ENCODE measurements at places on chromosomes 12 and 14.

GRCh38 chr14:91112194-91112593, 1.7 kb upstream of the DGLUCY start:
- DNase-seq: no peak

DNA sequence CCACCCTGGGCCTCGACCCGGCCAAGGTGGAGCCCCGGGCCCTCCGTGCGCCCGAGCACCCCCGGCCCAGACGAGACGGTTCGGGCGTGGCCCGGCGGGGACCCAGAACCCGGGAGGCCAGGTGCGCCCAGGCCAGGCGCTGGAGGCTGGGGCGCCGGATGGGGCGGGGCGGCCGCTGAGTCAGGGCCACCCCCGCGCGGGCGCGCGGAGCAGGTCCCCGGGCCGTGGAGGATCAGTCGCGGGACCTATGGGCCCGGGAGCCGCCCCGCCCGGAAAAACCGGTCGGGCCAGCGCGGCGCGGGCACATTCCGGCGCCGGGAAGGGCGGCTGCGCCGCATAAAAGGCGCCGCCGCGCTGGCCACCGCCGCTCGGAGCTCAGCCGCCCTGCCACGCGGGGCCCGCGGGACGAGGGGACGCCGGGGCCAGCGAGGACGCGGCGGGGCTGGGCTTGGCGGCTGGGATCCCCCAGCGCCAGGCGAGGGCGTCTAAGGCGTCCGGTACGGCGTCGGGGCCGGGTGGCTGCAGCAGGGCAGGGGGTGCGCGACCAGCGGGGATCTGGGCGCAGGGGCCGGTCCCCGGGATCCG, 21.5 kb upstream of the KIF26A start:
- no peak for DNase-seq

DNA sequence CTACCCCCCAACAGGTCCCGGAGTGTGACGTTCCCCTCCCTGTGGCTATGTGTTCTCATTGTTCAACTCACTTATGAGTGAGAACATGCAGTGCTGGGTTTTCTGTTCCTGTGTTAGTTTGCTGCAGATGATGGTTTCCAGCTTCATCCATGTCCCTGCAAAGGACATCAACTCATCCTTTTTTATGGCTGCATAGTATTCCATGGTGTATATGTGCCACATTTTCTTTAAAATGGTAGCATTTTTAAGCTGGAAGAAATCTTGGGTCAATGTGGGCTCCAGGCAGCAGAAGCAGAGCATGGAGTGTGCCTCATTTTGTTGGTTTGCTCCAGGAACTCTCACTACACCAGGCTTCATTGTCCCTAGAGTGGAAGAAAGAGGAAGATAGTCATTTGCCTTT, 47.6 kb upstream of the ITPR2 start:
- DNase-seq: no peak

DNA sequence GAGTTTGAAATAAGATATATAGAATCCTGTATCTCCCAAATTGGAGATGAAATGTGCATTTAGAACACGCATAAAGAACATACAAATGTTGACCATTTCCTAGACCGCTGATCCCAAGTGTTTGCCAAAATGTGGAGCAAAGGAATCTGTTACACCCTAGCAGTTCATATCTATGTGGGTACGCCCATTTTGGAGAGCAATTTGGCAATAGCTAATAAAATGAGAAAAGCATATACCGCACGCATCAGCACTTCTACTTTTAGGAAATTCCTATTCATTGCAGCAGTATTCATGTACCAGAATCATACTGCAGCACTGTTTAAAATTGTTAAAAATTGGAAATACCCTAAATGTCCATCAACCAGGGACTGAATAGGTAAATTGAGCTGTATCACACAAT, 937.8 kb downstream of the BCL11B start:
- no peak for DNase-seq

GRCh38 chr14:56065621-56066290, 52.5 kb upstream of the PELI2 start:
- DNase-seq: no peak

- DNase-seq: no peak
Observed at GRCh38 chr14:67199016-67199415, 9.8 kb downstream of the GARIN2 start.

DNA sequence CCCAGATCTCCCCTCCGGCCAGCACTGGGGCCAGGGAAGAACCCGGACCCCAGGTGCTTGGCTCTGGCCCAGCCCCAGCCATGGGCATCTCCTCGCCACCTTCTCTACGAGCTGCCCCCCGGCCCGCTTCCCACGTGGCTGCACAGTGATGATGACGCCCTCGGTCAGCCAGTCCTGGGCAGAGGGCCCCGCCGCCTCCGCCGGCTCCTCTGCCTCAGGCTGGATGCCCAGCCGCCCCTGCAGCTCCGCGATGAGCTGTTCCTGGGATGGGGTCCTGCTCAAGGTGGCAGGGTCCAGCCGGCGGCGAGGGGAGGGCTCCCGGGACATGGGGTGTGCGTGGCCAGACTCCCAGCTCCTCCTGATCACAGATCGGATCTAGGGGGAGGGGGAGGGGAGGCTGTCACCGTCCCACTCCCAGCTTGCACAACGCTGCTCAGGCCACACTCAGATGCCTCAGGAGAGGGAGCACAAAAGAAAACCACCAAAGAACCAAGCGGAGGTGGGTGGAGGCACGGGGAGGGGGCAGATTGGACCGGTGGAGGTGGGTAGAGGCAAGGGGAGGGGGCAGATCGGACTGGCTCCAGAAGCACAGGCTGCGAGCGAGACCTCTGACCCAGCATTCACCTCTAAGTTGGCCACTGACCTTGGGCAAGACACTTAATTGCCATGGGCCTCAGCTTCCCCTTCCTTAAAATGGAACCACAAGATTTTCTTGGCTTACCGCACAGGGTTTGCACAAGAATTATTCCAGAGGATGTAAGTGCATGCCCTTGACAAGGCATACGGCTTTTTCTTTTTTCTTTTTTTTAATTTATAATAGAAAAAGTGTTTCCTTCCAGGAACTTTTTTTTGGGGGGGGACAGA, 16.1 kb upstream of the RPLP0 start:
- no peak for DNase-seq

- no peak for DNase-seq
Observed at GRCh38 chr12:48001505-48002413, 2.5 kb downstream of the COL2A1 start.

- no peak for DNase-seq
Observed at GRCh38 chr12:129328235-129328634, 475.0 kb downstream of the GLT1D1 start.

DNA sequence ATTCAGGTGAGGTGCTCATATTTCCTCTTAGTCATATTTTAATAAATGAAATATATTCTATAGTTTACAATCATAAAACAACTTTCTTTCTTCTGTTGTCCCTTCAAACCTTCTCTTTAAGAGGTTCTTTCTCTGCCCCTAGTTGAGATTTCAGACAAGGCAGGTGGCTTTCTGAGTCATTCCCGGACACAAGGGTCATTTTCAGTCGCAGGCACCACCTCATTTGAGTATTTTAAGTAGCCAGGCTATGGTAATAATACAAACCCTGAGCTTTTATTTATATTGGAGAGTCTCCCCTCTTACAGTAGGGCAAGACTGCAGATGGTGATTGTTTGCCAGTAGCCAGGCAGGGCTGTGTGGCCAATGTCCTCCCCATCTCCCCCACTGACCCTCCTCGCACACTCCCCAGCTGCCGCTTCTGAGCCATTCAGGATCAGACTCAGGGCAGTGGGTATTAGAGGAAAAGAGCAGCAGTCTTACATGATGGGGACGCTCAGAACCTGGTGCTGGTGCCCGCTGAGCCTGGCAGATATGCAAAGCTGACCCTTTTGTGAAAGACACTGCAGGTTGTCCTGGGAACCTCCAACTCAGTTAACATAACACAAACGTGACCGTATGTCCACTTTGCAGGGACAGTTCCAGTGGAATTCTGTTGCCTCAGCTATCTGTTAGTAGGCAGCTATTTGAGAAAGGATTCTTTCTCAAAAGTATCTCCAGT, 101.1 kb upstream of the BCL2L14 start:
- DNase-seq: no peak

DNA sequence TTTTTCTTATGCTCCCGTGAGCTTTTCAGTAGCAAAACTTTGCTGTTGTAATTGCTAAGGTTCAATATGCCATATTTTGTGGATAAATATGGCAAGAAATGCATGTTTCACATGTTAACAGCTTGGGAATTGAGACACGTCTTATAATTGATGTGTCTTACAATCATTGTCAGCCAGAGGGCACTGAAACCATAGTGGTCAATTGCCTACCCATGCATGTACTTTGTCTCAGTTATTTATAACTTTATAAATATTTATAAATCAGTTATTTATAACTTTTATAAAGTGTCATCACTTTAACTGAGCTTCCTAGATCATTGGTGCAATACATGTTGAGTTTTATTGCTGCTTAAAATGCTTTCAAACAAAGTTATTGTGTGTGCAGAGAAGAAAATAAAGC, 82.0 kb downstream of the CATSPERB start:
- peak; percentile 61 for DNase-seq

GRCh38 chr14:93120517-93120916, 4.8 kb upstream of the ITPK1 start:
- peak; percentile 79 for DNase-seq

DNA sequence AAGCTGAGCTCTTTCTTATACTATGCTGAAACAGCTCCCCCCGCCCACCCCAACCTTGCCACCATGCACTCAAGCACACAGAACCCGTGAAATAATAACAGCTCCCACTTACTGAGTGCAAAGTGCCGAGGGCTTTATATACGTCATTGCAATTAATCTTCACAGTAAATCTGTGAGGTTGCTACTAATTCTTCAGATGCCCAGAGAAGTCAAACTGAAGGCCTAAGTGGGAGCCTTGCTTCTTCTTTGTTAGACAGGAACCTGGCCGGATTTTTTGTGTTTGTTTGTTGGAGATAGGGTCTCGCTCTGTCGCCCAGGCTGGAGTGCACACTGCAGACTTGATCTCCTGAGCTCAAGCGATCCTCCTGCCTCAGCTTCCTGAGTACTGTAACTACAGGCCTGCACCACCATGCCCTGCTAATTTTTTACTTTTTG, 34.0 kb downstream of the VCPKMT start:
- DNase-seq: no peak

- DNase-seq: no peak
Observed at GRCh38 chr12:89417246-89417977, 65.1 kb upstream of the DUSP6 start.

- no peak for DNase-seq
Observed at GRCh38 chr14:35333264-35333730, 41.1 kb downstream of the PSMA6 start.

GRCh38 chr12:54641089-54641488, 6.4 kb upstream of the LACRT start:
- DNase-seq: no peak

DNA sequence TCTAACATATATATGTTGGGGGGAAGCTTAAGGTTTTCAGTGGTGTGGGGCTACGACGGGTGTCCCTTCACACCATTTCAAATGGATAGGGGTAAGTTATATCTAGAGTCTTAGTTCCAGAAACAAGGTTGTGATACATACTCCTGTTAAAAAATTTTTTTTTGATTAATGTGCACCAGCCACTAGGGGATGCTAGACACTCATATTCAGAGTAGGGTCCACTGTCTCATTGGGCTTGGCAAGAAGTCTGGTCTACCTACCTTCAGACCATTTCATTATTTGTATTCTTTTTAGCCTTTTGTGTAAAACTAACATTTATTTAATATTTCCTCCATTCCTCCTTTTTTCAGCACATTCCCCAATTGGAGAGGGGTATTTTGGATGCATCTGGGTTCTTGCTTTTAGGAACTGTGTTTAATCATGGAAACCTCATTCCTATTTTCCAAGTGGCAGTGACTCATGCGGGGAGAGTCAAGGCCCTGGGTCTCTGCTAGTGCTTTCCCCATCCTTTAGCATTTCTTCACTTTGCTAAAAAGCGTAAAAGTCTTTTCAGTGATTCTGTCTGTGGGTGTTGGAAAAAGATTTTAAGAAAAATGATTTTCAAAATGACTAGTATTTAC, 33.4 kb downstream of the ANO4 start:
- DNase-seq: peak; percentile 68

DNA sequence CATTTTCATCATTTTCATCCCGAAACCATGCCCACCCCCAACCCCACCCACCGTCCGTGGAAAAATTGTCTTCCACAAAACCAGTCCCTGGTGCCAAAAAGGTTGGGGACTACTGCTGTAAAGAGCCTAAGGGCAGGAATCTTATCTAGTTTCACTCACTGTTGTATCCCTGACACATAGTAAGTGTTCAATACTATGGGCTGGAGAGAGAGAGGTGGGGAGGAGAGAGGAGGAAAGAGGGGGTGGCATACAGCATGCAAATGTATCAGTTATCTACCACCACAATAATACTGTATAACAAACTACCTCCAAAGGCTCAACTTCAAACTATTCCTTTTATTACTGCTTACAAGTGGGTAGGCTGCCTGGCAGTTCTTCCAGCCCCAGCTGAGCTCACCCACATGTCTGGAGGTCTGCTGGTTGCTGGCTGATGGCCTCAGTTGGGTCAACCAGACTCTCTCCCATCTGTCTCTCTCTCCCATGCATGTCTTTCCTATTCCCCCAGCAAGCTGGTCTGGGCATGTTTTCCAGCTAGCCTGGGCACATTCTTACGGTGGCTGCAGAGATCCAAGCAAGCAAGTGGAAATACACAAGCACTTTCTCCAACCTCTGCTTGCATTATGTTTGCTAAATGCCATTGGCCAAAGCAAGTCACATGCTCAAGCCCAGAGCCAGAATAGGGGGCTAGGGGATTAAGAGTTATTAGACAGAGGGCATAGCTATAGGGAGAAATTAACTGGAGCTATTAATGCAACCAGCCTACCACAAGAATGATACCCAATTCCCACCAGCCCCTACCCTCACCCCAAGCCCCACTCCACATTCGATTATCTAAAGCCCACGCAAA, 31.6 kb upstream of the FICD start:
- DNase-seq: no peak

- DNase-seq: no peak
Observed at GRCh38 chr12:29245246-29245645, 96.2 kb downstream of the FAR2 start.

- peak; percentile 75 for DNase-seq
Observed at GRCh38 chr14:24313913-24314312, 2.6 kb downstream of the LTB4R start.

DNA sequence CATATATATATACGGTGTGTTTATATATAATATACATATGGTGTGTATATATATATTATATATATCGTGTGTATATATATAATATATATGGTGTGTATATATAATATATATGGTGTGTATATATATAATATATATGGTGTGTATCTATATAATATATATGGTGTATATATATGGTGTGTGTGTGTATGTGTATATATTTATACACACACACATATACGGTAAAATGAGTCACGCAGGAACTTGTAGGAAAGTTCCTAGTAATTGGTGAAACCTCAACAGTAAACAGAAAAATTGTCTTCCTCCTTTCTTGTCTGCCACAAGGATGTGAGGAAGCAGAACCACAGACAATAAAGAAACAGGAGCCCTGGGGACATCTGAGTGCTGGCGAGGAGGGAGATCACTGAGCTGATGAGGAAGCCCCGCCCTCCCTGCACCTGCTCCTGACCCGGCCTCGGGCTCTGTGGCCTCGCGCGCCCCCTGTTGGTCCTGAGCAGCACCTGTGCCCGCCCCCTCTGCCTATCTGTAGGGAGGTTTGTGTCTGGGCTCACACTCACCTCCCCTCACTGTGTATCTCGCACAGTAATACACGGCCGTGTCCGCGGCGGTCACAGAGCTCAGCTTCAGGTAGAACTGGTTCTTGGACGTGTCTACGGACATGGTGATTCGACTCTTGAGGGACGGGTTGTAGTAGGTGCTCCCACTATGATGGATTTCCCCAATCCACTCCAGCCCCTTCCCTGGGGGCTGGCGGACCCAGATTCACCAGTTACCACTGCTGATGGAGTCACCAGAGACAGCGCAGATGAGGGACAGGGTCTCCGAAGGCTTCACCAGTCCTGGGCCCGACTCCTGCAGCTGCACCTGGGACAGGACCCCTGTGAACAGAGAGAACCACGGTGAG, 1079.4 kb downstream of the TMEM121 start:
- peak; percentile 83 for DNase-seq

- DNase-seq: no peak
Observed at GRCh38 chr12:109163167-109163566, 46.8 kb downstream of the ACACB start.
